ENCODE measurements at places on chromosomes 16 and 17. TPM values are rescaled to one million over a fixed set of nuclear protein-coding genes. Genes with fewer than 3 reads are reported as not detected.

BFAR gene
- total RNA-seq = 95.2 TPM

EPX gene
- total RNA-seq = not detected

IGFALS gene
- not detected for total RNA-seq

KRTAP3-2 gene
- 0.42 TPM for total RNA-seq

PRKCB gene
- 0.15 TPM for total RNA-seq

TP53TG3B gene
- not detected for total RNA-seq

ZNF18 gene
- 4.5 TPM for total RNA-seq

GAS7 gene
- 0.35 TPM for total RNA-seq

PITPNM3 gene
- 1.8 TPM for total RNA-seq

ASB16 gene
- total RNA-seq = not detected

TBX6 gene
- total RNA-seq = 0.14 TPM

CDRT4 gene
- 0.61 TPM for total RNA-seq

DECR2 gene
- total RNA-seq = 18.8 TPM

CLEC10A gene
- total RNA-seq = not detected

ZNF205 gene
- 9.2 TPM for total RNA-seq

MPO gene
- not detected for total RNA-seq

PGAP3 gene
- 7.8 TPM for total RNA-seq

PRSS33 gene
- not detected for total RNA-seq

FNDC8 gene
- 0.07 TPM for total RNA-seq

ASGR2 gene
- not detected for total RNA-seq

UTS2R gene
- total RNA-seq = not detected

AGRP gene
- not detected for total RNA-seq
